ENCODE measurements at places on chromosomes 2 and 18. TPM values are rescaled to one million over a fixed set of nuclear protein-coding genes. Genes with fewer than 3 reads are reported as not detected.

- no peak overlapping the region for H3K27ac ChIP-seq
- H3K4me3 ChIP-seq = no peak overlapping the region
- DNase-seq = peak; percentile 66
- no peaks in the 10 kb centered on the region for H3K36me3 ChIP-seq
- H3K27me3 ChIP-seq = no peaks in the 10 kb centered on the region
Observed at GRCh38 chr2:234949762-234950434, 1.9 kb upstream of the SH3BP4 start.

The SCYGR4 gene
- total RNA-seq = not detected

DNA sequence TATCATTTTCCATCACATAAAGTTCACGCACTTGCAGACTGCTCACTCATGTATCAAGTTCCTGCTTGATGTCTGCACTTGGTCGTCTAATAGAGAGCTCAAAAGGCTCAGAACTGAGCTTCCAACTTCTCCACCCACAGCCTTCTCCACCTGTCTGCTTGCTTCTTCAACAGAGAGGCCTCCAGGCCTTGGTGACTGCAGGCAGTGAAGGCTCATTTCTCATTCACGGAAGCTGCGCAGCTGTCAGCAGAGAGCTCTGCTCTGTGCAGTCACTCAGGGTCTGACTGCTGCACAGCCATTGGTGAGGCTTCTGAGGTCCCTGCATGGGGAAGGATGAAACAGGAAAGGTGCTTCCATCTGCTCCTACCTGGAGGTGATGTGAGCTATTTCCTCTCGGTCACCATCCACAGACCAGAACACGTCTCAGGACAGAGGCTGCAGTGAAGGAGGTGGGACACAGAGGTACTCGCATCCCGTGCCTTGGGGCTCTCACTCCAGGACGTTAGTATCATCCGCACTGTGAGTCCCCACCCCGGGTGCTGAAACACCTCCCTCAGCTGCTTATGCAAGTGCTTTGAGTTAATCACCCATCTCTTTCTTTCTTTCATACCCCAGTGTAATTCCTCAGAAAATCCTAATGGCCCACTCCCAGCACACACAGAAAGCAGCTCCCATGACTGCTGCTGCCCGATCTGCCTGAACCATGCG, 126.2 kb downstream of the TMEM18 start:
- H3K27ac ChIP-seq = no peak overlapping the region
- H3K4me3 ChIP-seq = no peak overlapping the region
- no peaks in the 10 kb centered on the region for H3K36me3 ChIP-seq
- DNase-seq = no peak

The C2orf74 gene
- 16.8 TPM for total RNA-seq

The TTR gene
- not detected for total RNA-seq

- H3K27ac ChIP-seq = no peak overlapping the region
- peak; percentile 8 for DNase-seq
- H3K36me3 ChIP-seq = no peaks in the 10 kb centered on the region
Observed at GRCh38 chr18:56305583-56305982, 332.8 kb downstream of the TXNL1 start.

DNA sequence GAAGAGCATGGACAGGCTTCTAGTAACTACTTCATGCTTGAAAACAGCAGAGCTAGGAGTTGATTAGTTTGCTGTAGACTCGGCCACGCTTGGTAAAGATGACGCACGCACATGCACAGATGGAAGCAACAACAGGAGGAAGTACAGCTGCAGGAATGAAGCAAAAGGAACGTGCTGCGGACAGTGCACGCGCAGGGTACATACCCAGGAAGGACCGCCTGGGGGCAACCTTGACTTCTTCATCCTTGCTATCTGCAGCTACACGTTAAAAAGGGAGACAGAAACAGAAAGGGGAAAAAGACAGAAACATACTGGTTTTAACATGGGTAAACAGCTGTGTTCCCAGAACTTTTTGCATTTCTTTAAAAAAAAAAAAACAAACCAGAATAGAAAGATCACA, 17.7 kb downstream of the SLC66A2 start:
- H3K4me1 ChIP-seq = no peaks in the 10 kb centered on the region
- H3K27me3 ChIP-seq = no peaks in the 10 kb centered on the region

The REL gene
- total RNA-seq = 8.9 TPM

DNA sequence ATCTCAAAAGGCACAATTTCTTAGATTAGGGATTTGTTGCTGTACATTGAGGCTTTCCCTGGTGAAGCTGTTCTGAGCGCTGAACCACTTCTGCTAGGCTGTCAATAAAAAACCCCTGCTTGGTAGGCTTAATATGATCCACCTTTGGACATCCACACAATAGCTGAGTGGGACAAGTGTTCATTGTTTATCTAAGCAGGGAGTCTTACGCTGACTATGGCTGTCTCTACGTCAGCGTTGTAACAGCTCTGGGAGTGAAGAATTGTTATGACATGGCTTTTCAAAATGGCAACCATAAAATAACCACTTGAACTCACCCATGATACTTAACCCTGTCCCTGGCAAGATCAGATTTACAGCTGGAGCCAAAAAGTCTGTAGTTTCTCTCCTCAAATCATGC, 111.5 kb upstream of the SULT1C3 start:
- no peak overlapping the region for H3K27ac ChIP-seq
- no peak for DNase-seq
- no peak overlapping the region for H3K4me3 ChIP-seq
- peaks cover 41% of the 10 kb centered on the region for H3K27me3 ChIP-seq
- no peaks in the 10 kb centered on the region for H3K4me1 ChIP-seq

The COL3A1 gene
- total RNA-seq = 0.36 TPM

GRCh38 chr18:34956663-34957062, 84.5 kb upstream of the MAPRE2 start:
- H3K27me3 ChIP-seq = no peaks in the 10 kb centered on the region
- no peak for DNase-seq
- H3K4me1 ChIP-seq = peaks cover 8% of the 10 kb centered on the region
- no peak overlapping the region for H3K4me3 ChIP-seq

- DNase-seq = no peak
- no peaks in the 10 kb centered on the region for H3K4me1 ChIP-seq
- no peak overlapping the region for H3K27ac ChIP-seq
- no peaks in the 10 kb centered on the region for H3K27me3 ChIP-seq
Observed at GRCh38 chr2:157480182-157480961, 36.5 kb upstream of the CYTIP start.

DNA sequence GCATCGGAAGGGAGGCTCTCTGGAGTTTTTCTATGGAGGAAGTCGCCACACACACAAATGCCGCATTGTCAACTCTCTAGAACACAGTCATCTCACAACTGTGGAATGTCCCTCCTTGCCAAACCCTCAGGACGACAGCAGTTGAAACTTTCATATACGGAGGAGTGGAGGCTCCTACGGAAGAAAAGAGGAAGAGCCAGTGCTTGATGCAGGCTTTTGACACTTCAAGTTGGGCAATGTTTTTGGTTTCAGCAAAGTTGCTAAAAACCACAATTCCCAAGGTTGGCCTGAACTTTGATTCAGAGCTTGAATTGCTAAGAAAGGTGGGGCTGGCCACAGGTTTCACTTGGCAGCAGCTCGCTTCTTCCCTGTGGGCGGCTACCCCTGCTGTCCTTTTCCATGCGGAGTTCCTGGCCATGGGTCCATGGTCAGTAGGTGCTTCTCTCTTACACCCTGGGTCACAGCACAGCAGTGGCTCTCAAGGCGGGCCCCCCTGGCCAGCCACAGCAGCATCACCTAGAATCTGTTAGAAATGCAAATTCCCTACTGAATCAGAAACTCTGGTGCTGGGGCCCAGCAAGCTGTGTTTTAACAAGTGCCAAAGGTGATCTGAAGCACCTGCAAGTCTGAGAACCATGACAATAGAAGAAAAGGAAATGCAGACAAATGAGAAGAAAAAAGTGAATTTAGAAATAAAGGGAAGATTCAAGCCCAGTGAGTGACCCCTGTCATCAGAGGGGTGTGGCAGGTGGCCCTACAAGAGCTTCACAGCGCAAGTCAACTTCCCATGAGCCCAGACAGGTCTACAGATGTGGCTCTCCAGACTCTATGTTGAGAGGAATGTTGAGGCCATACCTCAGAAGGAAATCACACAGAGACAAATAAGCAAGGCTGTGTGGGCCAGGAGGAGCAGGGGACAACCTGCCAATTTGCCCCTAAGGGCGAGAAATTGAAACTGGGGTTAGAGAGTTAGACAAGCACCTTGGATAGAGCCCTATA, 856.4 kb downstream of the RNF144A start:
- H3K27ac ChIP-seq = peak overlapping the region; percentile 99
- 0 out of 2 replicates have a peak overlapping the region, but pooled peaks have one; percentile 11 for H3K4me3 ChIP-seq
- H3K4me1 ChIP-seq = peaks cover 23% of the 10 kb centered on the region

The KIF1A gene
- total RNA-seq = 0.40 TPM

GRCh38 chr2:177772529-177772928, 300.0 kb downstream of the PDE11A start:
- no peak overlapping the region for H3K27ac ChIP-seq
- H3K36me3 ChIP-seq = no peaks in the 10 kb centered on the region
- no peaks in the 10 kb centered on the region for H3K4me1 ChIP-seq

DNA sequence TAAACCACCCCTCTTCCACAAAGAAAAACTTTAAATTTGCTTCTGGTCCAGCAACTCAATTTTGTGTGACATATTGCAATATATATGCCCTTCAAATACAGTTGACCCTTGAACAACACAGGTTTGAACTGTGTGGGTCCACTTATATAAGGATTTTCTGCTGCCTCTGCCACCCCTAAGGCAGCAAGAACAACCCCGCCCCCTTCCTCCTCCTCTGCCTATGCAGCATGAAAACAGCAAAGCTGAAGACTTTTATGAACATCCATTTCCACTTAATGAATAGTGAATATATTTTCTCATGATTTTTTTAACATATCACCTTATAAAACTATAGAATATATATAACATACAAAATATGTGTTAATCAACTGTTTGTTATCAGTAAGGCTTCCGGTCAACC, 58.3 kb downstream of the EML4 start:
- H3K27ac ChIP-seq = no peak overlapping the region
- no peaks in the 10 kb centered on the region for H3K36me3 ChIP-seq
- no peak for DNase-seq

The PLGLB1 gene
- 0.62 TPM for total RNA-seq

DNA sequence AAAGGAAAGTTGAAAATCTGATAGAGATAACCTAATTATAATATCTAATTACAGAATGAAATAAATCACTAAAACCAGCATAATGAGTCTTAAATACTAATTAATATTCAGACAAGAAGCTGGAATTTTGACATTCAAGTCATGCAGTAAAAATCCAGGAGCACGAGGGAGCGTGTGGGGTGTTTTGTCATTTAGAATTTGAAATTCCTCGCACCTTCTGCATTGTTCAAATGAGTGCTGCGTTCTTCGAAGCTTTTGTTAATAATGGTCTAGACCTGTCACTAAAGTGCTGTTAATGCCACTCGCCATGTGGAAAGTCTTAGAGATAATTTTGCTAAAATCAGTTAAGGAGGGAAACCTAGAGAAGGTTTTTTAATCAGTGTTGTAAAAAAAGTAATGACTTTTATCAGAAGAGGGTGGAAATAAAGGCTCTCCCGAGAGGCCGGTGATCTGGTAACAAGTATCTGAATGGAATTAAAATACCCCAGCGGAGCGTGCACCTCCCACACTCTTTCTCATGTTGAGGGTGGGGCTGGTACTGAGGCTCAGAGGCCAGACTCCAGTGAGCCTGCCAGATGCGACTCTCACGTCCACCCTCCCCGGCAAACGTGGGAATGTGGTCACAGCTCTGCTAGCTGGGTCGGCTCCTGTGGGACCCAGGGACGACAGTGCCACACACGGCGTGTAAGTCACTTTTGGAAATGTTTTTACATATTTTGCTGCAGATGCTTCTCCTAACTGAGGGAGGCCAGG, 69.4 kb upstream of the MYT1L start:
- no peak for DNase-seq
- no peaks in the 10 kb centered on the region for H3K36me3 ChIP-seq
- no peaks in the 10 kb centered on the region for H3K27me3 ChIP-seq
- H3K27ac ChIP-seq = no peak overlapping the region
- no peaks in the 10 kb centered on the region for H3K4me1 ChIP-seq

DNA sequence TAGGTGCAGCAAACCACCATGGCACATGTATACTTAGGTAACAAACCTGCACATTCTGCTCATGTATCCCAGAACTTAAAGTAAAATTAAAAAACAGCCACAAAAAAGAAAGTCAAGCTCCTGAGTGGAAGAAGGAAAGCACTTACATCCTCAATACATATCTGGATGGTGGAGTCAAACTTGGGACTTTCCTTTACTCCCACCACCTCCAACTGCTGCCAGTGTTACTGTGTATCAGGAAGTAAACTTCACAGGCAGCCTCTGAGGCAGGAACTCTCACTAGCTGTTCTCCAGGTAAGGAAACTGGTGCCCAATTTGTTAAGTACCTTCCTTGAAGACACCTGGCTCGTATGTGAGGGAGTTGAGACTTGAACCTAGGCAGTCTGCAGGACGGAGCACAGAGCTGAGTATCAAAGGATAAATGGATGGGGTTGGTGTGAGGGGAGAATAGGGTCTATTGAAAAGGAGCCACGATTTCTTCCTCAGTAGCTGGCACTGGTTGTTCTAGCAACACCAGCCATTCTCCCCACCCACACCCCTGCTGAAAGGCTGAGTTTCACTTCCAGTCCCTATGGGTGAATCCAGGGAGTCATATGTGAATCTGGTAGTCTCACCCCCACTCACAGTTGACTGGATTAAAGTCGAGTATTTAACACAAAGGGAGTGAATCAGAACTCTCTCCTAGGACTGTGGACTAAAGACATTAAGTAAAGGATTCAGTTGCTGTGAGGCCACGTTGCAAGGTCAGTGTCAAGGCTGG, 50.0 kb upstream of the GPR39 start:
- H3K27ac ChIP-seq = no peak overlapping the region
- no peak overlapping the region for H3K4me3 ChIP-seq
- H3K4me1 ChIP-seq = no peaks in the 10 kb centered on the region
- H3K27me3 ChIP-seq = no peaks in the 10 kb centered on the region
- no peak for DNase-seq

The LBX2 gene
- total RNA-seq = not detected

DNA sequence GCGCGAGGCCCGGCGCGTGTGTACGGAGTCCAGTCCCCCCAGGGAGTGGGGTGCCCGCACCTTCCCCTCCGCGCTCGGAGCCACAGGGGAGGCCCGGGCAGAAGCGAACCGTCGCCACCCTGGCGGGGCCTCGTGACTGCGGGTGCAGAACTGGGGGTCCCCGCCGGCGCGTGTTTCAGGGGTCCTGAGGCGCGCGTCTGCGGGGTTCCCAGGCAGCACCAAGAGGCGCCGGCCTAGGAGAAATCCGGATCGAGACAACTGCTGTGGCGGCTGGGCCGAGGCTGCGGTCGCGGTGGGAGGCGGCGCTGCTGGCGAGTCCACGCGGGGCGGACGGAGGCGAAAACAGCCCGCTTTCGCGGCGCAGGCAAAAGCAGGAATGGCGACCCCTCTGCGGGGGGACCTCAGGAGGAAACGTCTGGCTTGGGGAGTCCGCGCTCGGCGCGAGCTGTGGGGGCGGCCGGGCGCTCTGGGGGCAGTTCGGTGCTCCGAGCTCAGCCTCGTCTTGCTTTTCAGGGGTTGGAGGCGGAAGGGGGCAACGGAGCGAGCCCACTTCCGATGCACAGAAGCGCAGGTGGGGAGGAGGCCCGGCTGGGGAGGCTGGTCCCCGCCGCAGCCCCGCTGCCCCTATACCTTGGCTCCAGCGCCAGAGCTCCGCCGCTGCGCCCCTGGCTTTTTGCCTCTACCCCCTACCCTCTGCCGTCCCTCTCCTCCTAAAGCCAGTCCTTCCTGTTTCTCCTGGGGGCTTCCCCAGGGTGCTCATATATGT, 81.5 kb upstream of the LDLRAD4 start:
- H3K36me3 ChIP-seq = no peaks in the 10 kb centered on the region
- no peaks in the 10 kb centered on the region for H3K4me1 ChIP-seq
- no peak overlapping the region for H3K27ac ChIP-seq
